ENCODE measurements at places on chromosomes 1 and 21.

DNA sequence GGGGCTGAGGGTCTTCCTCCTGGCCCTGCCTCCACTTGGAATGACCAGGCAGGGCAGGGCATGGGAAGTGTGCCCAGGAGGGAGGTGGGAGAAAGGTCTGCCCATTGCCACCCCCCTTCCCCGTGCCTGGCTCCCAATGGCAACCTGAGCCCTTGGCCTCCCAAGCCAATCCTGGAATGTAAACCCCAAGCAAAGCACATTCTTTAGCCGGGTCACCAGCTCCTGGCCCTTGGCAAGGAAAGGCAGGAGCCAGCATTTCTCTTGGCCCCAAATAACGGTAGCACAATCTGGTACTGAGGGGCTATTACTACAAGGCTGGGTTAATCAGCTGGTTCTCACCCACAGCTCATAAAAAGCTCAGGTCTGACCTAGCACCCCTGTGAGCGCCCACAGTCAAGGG is 6.9 kb upstream of the NUAK2 start:
- no peak for DNase-seq

GRCh38 chr1:70993798-70994197 is 53.8 kb downstream of the PTGER3 start:
- DNase-seq, result no peak

- no peak for DNase-seq
Measured at GRCh38 chr1:172239901-172240300, 180.6 kb upstream of the C1orf105 start.

DNA sequence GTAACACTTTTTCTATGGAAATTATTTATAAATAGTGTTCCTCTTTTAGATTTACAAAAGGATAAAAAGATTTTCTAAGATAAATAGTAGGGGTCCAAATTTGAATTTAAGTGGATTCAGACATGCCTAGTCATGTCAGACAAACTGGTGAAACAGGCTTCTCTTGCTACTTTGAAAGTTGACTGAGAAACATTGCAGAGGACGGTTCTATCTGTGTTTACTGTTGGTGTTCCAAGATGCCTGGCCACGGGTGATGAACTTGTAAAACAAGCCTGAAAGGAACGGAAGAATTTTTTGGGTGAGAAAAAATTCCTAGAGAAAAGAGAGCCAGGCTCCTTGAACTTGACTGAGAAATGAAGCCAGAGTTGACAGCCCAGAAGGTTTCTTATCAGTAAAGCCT is 2.2 kb downstream of the KRTAP19-1 start:
- no peak for DNase-seq

GRCh38 chr1:25809283-25809926 is 9.4 kb downstream of the SELENON start:
- peak; percentile 66 for DNase-seq

- DNase-seq, result no peak
Measured at GRCh38 chr1:97007840-97008604, 286.4 kb downstream of the PTBP2 start.

DNA sequence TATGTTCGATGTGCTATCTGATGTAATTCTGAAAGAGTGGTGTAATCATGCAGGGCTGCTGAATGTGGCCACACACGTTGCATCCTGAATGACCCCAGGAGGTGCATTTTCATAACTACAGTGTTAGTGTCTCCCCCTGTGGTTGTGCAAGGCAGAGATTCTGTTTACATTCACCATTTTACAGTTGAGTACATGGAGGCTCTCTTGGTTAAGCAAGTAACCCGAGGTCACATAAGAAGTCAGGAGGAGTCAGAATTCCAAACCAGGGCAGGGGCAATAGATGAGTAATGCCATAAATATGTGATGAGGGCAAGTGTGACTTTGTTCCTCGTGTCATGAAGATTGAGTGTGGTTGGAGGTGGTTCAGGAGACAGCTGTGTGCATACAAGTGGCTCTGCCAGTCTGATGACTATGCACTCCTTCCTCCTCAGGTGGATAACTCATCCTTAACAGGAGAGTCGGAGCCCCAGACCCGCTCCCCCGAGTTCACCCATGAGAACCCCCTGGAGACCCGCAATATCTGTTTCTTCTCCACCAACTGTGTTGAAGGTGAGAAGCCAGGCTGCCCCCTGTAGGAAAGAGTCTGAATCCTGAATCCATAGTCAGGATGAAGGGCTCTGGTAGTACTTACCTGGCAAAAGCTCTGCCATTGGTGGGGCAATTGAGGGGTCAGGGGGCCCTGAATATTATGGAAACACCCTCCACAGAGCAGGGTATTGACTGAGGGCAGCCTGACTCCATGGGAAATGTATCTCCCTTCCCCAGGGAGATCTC is 9.3 kb downstream of the ATP1A2 start:
- peak; percentile 38 for DNase-seq

GRCh38 chr1:53255031-53255430 is 16.7 kb upstream of the MAGOH start:
- DNase-seq, result no peak

DNA sequence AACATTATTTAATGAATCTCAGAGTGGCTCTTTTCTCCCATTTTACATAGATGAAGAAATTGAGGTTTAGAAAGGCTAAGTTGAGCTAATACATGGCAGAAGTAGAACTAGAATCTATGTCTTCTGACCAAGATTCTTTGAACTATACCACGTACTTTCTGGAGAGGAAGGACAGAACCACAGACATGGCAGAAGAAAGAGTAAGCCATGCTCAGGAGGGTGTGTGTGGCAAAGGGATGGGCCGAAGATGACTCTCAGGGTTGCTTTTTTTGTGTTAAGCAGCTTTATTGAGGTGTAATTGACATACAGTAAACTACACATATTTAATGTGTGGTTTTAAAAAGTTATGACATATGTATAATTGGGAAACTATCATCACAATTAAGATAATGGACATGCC is 69.5 kb downstream of the PEX14 start:
- DNase-seq, result no peak

GRCh38 chr1:152643945-152644344 is 19.2 kb upstream of the LCE2D start:
- DNase-seq, result no peak

DNA sequence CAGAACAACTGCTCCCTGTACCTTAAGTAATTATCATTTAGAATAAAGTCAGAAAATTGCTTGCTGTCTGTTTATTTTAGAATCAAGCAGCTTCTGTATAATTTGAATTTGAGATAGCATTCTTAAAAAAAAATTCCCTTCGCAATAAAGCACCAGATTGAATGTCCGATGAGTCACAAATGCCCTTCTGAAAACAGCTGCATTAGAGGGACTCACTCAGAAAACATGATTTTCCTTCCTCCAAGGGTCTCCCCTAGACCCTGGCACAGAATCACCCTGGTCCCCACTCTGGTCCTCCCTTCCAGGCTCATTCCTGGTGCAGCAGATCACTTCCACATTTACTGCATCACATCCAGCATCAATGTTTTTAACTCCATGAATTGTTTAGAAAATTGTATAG is 471.1 kb upstream of the VAMP3 start:
- DNase-seq, result no peak

DNA sequence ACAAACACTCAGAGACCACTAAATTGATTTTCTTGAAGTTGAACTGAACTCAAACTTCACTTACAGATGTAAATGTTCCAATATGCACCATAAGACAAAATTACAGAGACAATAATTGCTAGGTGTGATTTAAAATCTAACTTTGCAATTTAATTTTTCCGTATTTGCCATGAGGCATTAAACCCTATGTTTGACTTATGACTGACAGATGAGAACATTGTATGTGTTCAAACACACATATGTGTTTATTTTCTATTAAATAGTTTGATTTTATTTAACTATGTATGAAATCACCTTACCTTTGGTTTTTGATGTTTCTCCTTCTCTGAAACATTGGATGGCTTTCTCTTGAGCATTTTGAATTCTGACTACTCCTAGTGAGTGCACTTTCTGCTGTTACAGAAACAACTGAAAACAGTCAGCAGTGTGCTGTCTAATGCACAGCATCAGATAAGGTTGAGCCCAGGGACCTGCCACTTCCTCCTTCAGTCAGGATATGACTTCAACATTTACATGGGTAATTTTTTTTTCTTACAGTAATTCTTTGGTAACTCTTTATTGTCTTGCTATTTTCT is at the start of gene SAMSN1:
SAMSN1 (minus strand) TSS at position 410 of the 575 bp plus-strand sequence; CDS start at position 356, 54 bp downstream.
- peak; percentile 76 for DNase-seq

DNA sequence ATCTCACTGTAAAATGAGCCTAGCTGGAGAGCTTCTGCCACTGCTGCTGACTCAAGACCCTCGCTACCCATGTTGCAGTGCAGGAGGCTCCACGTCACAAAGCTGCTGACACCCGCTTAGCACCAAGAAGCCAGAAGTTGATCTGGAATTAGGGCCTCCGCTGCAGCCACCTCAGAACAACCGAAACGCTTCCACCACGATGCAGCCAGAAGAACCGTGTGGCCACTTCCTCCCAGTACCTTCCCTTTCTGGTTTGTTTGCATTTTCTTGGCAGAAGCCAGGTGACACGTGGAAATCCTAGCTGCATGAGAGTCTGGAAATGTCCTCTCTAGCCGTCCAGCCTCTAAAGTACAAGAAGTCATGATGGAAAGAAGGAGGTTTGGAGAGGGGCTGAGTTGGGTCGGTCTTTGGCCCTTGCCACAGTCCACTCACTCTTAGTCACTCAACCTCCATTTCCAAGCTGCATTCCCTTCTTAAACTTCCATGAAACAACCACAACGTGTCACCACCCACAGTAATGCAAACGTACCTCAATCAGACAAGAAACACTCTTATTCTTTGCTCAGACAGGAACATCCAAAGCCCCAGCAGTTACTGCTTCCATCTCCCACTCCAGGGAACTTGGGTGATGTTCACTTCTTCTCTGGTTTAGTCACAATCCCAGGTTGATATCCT is 10.0 kb upstream of the CDA start:
- peak; percentile 47 for DNase-seq

- DNase-seq, result no peak
Measured at GRCh38 chr1:11769274-11769673, 7.3 kb downstream of the C1orf167 start.

DNA sequence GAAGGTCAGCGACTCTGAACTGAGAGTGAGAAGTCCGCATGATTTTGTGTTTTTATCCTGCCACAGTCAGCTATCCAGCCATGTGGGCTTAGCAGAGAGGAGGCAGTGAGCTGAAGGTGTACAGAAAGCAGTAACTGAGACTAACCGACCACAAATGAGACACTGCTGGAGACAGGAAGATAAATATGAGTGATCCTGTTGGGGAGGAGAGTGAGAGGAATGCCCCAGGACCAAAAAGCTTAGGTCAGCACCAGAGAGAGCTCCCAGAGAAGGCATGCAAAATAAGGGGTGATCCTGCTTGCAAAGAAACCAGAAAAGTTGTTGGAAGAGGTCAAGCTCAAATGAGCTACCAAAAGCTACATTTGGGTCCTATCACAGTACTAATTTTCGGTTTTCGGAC is 63.7 kb downstream of the HLCS start:
- no peak for DNase-seq

GRCh38 chr1:57901208-57901919 is 477.5 kb upstream of the DAB1 start:
- no peak for DNase-seq

GRCh38 chr21:44006656-44007055 is 5.5 kb upstream of the TRAPPC10 start:
- no peak for DNase-seq

DNA sequence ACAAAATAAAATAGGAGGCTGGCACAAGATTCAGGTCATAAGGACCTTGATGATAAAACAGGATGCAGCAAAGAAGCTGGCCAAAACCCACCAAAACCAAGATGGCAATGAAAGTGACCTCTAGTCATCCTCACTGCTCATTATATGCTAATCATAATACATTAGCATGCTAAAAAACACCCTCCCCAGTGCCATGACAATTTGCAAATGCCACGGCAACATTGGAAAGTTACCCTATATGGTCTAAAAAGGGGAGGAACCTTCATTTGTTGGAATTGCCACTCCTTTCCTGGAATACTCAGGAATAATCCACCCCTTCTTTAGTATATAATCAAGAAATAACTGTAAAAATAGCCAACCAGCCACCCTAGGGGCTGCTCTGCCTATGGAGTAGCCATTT is 108.8 kb upstream of the GRIK1 start:
- no peak for DNase-seq

GRCh38 chr1:160708801-160709200 is 2.8 kb downstream of the CD48 start:
- peak; percentile 12 for DNase-seq

DNA sequence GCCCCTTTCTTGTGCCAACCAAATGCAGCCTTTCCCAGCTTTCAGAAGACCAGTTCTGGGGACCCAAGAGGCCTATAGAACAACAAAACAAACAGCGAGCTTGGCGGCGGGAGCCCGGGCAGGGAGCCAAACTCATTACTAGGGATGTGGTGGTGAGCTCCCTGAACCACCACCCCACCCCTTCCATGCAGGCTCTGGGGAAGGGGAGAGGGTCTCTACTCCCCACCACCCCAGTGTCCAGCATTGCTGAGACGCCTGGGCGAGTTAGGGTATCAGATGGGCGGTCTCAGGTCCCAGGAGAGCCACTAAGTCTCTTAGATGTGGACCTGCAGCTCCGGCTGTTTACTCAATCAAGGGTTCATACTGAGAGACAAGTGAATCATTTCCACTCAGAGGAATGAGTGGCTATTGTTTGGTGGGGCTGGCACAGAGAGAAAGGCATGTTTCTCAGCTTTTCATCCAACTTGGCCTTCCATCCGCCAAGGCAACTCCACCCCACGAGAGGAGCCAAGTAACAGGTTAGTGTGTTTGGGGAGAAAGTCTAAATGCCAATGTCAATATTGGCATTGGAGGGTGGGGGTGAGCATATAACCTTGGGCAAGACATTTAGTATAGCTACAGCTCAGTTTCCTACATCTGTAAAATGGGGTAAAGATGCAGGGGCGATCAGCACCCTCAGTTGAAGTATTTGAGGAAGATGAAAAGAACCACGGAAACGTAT is 40.9 kb downstream of the PLXNA2 start:
- no peak for DNase-seq

GRCh38 chr1:169138866-169139670 is 32.6 kb downstream of the ATP1B1 start:
- no peak for DNase-seq

GRCh38 chr21:33388188-33388587 is 15.0 kb upstream of the IFNGR2 start:
- DNase-seq, result peak; percentile 73

- no peak for DNase-seq
Measured at GRCh38 chr21:45043541-45044020, 30.8 kb upstream of the ADARB1 start.

Measured in MV-4-11 (cell line).